Fibroblast of the aortic adventitia (primary cell): ENCODE measurements at places on chromosomes 1 and 21. TPM values are rescaled to one million over a fixed set of nuclear protein-coding genes. Genes with fewer than 3 reads are reported as not detected.

Gene OR2T8
- not detected in 2 replicates for total RNA-seq

Gene DEPDC1
- total RNA-seq = 1.6 and 36.1 TPM in 2 replicates

Gene KDF1
- not detected in 2 replicates for total RNA-seq

Gene PAFAH2
- total RNA-seq = 8.7 and 9.8 TPM in 2 replicates

Gene SPRR1B
- total RNA-seq = not detected in 2 replicates

Gene KRTAP15-1
- not detected in 2 replicates for total RNA-seq

Gene DNAI4
- total RNA-seq = 3.6 and 11.4 TPM in 2 replicates

Gene CLEC20A
- not detected in 2 replicates for total RNA-seq

Gene RXRG
- not detected in 2 replicates for total RNA-seq

Gene PEAR1
- 4.8 and 10.8 TPM in 2 replicates for total RNA-seq

Gene ADORA1
- total RNA-seq = 0.72 and 6.5 TPM in 2 replicates

Gene GBP7
- not detected in 2 replicates for total RNA-seq

Gene EPHA10
- total RNA-seq = not detected in 2 replicates
